ENCODE measurements at places on chromosomes 13 and 19.

- ATAC-seq = no peak
Observed at GRCh38 chr19:30848636-30849425, 476.6 kb downstream of the ZNF536 start.

- ATAC-seq = no peak
Observed at GRCh38 chr13:40121722-40122121, 466.3 kb downstream of the COG6 start.

GRCh38 chr13:34176633-34177032 lies 358.7 kb downstream of the RFC3 start:
- ATAC-seq = no peak

GRCh38 chr13:29509999-29510589 lies 85.4 kb downstream of the SLC7A1 start:
- ATAC-seq = no peak

- ATAC-seq = no peak
Observed at GRCh38 chr13:49759503-49759902, 33.0 kb downstream of the KPNA3 start.

GRCh38 chr13:113451951-113452421 lies 1.3 kb downstream of the ADPRHL1 start:
- no peak for ATAC-seq

DNA sequence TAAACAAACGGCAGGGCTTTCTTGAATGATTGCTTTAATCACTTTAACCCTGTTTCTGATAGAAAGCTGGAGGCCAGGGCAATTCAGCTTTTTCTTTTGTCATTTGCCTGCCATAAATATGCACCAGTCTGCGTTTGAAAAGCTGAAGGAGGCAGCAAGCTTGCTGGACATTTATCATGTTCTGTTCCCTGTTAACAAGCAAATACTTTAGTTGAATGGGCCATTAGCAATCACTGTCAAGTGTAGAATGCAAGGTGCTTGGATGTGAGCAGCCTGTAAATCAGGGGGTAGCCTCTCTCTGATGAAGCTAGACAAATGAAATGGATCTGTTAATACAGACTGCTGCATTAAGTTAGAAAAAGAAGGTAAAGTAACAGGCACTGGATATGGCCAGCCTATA lies 7.6 kb downstream of the EFNB2 start:
- no peak for ATAC-seq

- ATAC-seq = peak; percentile 64
Observed at GRCh38 chr13:49246850-49247642, 679 bp upstream of the CDADC1 start.

Data from esophagus mucosa (tissue), 1 donor.